ENCODE measurements at places on chromosomes 13 and 19.

DNA sequence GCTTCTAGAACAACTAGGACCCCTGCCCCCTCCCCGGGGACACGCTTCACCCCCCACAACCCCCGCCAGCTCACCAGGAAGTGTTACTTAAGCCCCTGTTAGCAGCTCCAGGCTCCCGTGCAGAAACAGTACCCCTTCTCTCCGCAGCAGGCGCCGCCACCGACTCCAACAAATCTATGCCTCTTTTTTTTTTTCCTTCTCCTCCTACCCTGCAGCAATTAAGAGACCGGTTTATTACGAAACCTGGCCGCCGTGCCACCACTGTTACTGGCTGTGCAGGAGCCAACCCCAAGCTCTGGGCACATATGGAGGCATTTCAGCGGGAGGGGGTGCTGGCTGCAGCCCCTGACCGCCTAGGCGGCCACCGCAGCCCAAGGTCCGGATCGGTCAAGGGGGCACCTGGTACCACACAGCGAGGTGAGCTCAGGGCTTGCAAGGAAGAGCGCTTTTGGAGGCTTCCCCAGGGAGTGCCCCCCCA is 2.4 kb downstream of the GADD45B start:
- no peak for DNase-seq

- no peak for DNase-seq
These were observed 36.4 kb downstream of the EPS15L1 start for GRCh38 chr19:16435238-16435917.

DNA sequence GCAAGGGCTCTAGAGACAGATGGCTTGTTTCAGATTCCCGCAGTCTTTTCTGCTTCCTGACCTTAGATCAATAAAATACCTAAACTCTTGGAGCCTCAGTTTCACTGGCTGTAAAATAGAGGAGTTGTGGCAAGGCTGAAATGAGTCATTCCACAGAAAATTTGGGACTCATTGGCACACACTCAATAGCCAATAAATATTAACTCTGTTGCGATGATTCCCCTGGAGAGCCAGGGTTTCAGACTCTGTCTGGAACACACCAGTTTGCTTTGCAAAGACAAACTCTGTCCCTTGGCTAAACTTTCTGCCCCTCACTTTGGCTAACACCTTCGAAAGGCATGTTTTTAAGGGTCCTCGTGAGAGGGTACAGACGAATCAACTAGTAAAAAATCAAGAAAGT is 18.1 kb upstream of the UBE2L5 start:
- no peak for DNase-seq

DNA sequence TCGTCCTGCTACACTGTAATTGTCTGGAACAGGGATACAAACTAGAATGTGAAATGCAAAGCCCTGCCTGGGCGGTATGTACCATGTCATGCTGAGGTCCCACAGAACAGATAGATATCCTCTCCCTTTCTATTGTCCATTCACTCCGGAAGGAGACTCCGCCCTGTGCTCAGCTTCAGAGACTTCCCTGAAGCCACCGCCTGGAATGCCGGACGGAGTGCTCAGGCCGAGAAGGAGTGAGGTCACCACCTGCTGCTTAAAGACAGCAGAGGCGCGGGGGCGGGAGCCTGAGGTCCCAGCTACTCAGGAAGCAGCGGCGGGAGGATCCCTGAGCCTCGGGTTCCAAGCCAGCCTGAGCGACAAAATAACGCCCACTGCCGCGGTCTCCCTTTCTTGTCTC is 890 bp upstream of the ZNF611 start:
- no peak for DNase-seq

DNA sequence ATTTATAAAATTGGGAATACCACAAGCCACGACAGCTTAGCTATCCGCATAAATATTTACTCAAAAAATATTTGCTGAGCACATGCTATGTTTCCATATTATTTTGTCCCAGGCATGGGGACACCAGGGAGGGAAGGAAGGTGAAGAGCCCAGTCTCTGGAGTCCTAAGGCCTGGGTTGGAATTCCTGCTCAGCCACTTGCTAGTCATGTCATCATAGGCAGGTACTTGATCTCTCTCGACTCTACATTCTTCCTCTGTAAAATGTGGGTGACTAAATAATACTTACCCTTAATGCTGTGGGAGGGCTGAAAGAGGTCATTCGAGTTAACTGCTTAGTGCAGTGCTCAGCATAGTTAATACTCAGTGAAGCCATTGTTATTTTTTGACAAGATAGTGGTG is 4.3 kb upstream of the RNASEH2B start:
- no peak for DNase-seq

DNA sequence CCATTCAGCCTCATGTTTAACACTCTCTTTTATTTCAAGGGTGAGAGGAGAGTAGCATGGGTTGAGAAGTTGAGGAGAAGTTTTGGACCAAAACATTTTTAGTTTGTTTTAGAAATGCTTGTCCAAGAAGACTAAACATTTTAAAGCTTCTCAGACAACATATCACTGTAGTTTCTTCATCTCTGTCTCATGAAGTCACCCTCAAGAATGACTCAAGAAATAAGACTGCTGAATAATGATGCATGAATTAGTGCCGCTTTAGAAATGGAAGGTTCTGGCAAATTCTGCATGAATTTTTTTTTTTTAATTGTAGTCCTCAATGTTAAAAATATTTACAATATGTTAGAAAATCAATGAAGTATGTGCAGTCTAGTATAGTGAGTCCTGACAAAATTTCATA is 422.7 kb upstream of the ARGLU1 start:
- no peak for DNase-seq

DNA sequence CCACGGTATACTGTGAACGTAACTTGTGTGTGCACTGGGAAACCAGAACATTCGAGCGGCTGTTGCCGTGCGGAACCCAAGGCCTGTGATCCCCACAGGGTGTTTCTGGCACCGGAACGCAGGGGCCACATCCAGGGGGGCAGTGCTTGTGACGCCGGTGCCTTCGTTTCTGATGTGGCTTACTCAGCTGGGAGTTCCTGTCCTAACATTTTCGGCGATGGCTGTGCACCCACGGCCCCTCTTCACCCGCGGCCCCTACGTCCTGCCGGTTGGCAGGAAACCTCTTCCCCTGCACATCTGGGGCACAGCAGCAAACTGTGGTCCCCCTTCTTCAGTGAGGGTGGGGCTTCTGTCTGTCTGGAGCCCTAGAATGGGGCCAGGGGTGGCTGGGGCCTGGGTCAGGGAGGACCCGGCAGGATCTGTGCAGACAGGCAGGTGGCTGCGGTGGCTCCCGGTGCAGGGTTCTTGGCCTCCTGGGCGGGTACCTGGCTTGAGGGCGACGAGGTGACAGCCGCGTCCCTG is 26.2 kb downstream of the CSNK1G2 start:
- no peak for DNase-seq
